ENCODE measurements at places on chromosomes 1 and 21. TPM values are rescaled to one million over a fixed set of nuclear protein-coding genes. Genes with fewer than 3 reads are reported as not detected.

GRCh38 chr1:65490231-65491009, 70.0 kb downstream of the LEPR start:
- no peak overlapping the region for H3K27ac ChIP-seq
- H3K4me3 ChIP-seq, result no peak overlapping the region
- no peaks in the 10 kb centered on the region for H3K36me3 ChIP-seq
- H3K27me3 ChIP-seq, result no peaks in the 10 kb centered on the region
- no peaks in the 10 kb centered on the region for H3K4me1 ChIP-seq

GRCh38 chr21:44967082-44968047, 27.5 kb downstream of the SLX9 start:
- H3K27ac ChIP-seq, result no peak overlapping the region
- H3K36me3 ChIP-seq, result peaks cover 21% of the 10 kb centered on the region
- DNase-seq, result no peak
- no peaks in the 10 kb centered on the region for H3K27me3 ChIP-seq
- H3K4me3 ChIP-seq, result no peak overlapping the region

- no peak for DNase-seq
- peaks cover 3% of the 10 kb centered on the region for H3K36me3 ChIP-seq
- H3K27me3 ChIP-seq, result no peaks in the 10 kb centered on the region
- H3K27ac ChIP-seq, result no peak overlapping the region
Observed at GRCh38 chr1:153848805-153849204, 73.6 kb downstream of the SLC27A3 start.

- peaks cover 2% of the 10 kb centered on the region for H3K36me3 ChIP-seq
- H3K27ac ChIP-seq, result no peak overlapping the region
- H3K4me3 ChIP-seq, result no peak overlapping the region
- H3K27me3 ChIP-seq, result no peaks in the 10 kb centered on the region
- DNase-seq, result no peak
Observed at GRCh38 chr1:235304549-235305451, 23.2 kb downstream of the ARID4B start.

DNA sequence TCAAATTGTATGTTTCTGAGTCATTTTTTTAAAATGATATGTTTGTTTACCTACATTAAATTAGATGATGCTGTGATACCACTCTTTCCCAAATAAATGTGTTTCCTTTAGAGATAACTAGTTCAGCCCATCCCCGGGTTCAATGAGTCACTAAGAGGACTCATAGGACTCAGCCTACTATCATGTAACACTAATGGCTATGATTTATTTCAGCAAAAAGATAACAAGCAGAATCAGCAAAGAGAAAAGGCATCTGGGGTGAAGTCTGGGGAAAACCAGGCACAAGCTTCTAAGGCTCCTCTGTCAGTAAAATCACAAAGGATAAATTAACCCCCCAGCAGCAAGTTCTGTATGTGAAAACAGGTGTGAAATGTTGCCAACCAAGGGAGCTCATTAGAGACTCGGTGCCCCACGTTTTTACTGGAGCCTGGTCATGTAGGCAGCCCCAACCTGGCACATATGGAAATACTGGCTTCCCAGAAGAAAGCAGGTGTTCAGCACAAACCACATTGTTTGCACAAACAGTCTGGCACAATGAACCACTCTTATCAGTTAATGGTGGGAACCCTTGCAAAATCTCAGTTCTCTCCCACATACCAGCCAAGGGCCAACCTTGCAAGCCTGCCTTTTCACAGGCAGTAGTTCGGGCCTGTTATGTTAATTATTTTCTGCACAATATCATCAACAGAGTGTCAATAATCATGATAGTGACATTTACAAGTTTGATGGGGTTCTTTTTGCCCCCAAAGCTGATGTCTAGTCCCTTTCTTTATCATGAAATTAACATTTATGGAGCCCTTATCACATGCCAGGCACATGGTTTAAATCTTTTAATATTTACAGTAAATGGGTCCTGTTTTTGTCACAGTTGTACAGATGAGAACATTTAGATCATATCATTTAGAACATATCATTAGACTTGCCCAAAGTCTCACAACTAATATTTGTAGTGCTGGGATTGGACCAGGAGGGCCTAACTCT, 23.1 kb upstream of the CNN3 start:
- no peak for DNase-seq
- no peak overlapping the region for H3K27ac ChIP-seq
- no peak overlapping the region for H3K4me3 ChIP-seq
- no peaks in the 10 kb centered on the region for H3K27me3 ChIP-seq
- no peaks in the 10 kb centered on the region for H3K36me3 ChIP-seq

GRCh38 chr1:108718927-108719655, 6.4 kb downstream of the FNDC7 start:
- H3K4me1 ChIP-seq, result no peaks in the 10 kb centered on the region
- no peak for DNase-seq
- no peaks in the 10 kb centered on the region for H3K36me3 ChIP-seq
- H3K4me3 ChIP-seq, result no peak overlapping the region
- no peaks in the 10 kb centered on the region for H3K27me3 ChIP-seq
- no peak overlapping the region for H3K27ac ChIP-seq

DNA sequence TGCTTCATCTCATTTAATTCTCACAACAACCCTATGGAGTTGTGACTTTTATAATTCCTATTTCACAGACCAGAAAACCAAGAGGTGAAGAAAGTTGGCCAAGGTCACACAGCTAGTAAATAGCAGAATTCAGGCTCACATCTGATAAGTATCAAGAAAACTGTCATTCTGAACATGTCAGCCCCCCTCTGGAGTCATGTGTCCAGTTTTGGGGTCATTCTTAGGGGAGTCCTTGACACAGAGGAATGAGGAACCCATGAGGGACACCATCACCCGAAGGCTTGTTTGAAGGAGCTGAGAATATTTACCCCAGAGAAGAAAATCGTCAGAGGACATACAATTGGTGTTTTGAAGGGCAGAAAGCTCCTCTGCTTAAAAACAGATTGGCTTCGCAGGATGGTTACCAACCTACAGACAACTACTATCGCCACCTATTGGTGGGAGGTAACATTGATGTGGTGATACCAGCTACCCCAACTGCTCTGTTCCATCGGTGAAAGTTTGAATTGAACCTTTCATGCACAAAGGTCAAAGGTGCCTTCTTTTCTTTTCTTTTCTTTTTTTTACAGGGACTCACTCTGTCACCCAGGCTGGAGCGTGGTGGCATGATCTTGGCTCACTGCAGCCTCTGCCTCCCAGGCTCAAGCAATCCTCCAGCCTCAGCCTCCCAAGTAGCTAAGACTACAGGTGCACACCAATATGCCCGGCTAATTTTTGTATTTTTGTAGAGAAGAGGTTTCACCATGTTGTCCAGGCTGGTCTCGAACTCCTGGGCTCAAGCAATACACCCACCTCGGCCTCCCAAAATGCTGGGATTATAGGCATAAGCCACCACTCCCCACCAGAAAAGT, 31.3 kb downstream of the NCMAP start:
- no peak for DNase-seq
- H3K27me3 ChIP-seq, result no peaks in the 10 kb centered on the region
- H3K4me3 ChIP-seq, result no peak overlapping the region

DNA sequence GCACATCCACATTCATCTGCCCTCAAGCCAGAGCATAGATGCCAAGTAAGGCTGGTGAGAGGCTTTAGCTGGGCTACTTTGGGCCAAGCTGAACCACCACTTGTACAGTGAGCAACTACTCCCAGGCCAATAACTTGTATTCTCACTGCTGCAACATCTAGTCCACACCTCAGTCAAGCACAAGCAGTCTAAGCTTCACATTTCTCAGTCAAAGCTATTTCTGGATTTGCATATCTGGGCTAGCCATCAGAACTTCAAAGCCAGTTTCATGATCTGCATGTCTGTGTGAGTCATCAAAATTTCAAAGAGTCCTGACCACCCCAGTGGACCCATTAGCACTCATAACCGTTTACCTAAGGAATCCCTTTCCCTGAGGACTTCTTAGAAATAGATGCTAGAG, 77.7 kb upstream of the DIRAS3 start:
- no peak overlapping the region for H3K4me3 ChIP-seq
- no peak overlapping the region for H3K27ac ChIP-seq
- H3K27me3 ChIP-seq, result no peaks in the 10 kb centered on the region
- no peak for DNase-seq
- H3K4me1 ChIP-seq, result no peaks in the 10 kb centered on the region
- no peaks in the 10 kb centered on the region for H3K36me3 ChIP-seq

- no peaks in the 10 kb centered on the region for H3K4me1 ChIP-seq
- H3K36me3 ChIP-seq, result no peaks in the 10 kb centered on the region
- H3K4me3 ChIP-seq, result no peak overlapping the region
- H3K27ac ChIP-seq, result no peak overlapping the region
- no peaks in the 10 kb centered on the region for H3K27me3 ChIP-seq
- no peak for DNase-seq
Observed at GRCh38 chr1:172956871-172957270, 93.9 kb downstream of the TNFSF18 start.

The ZYG11A gene
- polyA plus RNA-seq, result 0.89 TPM

The TOMM20 gene
- 47.7 TPM for polyA plus RNA-seq

The CD244 gene
- not detected for polyA plus RNA-seq
